Choroid plexus epithelial cell (primary cell): ENCODE measurements at places on chromosomes 11 and 22.

DNA sequence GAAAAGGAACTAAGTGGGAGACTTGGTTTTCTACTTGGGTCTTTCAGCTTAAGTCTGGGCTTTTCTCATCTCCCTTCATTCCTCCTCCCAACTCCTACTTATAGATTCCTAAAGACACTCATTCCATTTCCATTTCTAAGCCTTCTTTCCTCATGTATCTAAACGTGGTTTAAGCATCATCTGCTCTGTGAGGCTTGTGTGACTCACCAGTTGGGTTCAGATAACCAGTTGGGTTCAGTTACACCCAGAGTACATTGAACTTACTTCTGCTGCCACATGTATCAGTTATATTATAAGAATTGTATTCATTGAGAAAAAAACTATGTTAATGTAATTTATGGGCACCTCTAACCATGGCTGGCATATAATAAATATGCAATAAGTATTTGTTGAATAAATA, 831.2 kb upstream of the CCDC90B start:
- DNase-seq, result peak; percentile 23

DNA sequence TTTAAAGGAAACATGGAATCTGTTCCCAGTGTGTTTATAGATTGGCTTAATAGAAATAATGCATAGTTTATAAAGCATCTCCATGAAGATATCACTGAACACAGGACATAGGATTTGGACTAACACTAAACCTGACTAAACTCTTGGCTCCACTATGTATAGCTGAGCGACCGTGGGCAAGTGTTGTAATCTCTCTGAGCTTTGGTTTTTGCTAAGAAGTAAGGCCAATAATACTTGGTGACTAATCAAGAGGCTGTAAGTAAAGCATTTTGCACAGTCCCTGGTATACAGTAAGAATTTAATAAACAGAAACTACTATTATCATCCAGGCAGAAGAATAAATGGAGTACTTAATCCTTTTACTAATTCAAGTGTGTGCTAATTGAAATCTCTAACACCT, 125.5 kb upstream of the MTMR2 start:
- peak; percentile 73 for DNase-seq

- no peak for DNase-seq
Observed at GRCh38 chr22:42836026-42836425, 21.0 kb downstream of the ARFGAP3 start.

DNA sequence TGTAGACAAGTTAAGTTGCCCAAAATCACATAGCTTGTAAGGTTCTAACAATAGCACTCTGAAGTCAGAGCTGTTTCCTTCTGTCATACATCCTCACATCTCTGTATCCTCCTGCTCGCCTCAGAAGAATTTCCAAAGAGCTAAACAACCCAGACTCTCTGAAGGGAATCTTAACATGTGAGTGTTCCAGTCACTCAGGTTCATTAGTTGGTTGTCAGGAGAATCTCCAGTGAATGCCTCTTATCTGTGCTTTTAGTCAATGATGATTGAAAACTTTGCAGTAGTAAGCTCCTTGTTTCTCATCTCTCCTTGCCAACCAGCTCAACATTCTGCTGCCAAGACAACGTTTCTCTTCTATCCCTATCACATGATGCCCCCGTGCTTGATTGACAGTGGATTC, 195.5 kb downstream of the C11orf91 start:
- no peak for DNase-seq

- peak; percentile 79 for DNase-seq
Observed at GRCh38 chr11:85725510-85726258, 39.7 kb upstream of the CCDC89 start.

- no peak for DNase-seq
Observed at GRCh38 chr11:95066716-95067038, at the start of gene SRSF8. TSS of gene SRSF8 (plus strand) at chr11:95066919. CDS start at chr11:95067227, 308 bp downstream.

- no peak for DNase-seq
Observed at GRCh38 chr11:118956847-118957469, 860 bp downstream of the UPK2 start.

- DNase-seq, result no peak
Observed at GRCh38 chr11:98625526-98625925, 395.2 kb upstream of the CNTN5 start.

- DNase-seq, result no peak
Observed at GRCh38 chr11:103662880-103663279, 373.6 kb upstream of the DDI1 start.

DNA sequence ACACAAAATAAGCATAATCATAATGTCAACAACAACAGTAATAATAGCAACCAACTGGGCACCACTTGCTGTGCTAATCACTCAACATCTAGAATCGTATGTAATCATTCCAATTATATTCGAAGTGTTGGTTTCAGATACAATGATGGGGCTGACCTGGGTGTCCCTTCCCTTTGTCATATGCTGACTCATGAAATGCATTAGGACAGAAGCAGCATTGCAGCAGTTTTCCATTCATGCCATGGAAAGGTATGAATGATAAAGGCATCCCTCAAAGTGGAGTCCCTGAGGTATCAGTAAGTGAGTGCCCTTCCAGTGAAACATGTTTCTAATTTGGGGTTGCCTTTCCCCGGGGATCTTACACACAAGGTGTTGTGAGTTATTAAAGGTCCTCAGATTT, 46.3 kb upstream of the ANO3 start:
- no peak for DNase-seq

GRCh38 chr11:225734-226453, 10.2 kb downstream of the SIRT3 start:
- peak; percentile 33 for DNase-seq

DNA sequence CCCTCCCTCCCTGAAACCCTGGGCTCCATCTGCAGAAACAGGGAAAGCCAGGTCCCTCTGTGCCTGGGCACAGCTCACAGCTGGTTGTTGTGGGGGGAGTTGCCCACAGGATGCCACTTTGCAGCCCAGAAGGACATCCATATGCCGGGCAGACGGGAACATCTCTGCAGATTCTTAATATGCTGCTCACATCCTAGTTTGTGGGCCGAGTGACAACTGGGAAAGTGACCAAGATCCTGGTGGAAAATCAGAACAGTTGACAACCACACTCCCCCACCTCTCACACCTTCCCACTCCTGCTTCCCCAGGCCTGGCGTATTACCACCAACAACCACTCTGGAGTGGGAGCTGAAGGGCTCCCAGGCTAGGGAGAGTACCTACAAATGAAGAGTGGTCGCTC, 7.3 kb upstream of the SCGB1A1 start:
- no peak for DNase-seq

GRCh38 chr11:73577496-73577917, 20.4 kb downstream of the FAM168A start:
- DNase-seq, result peak; percentile 19

DNA sequence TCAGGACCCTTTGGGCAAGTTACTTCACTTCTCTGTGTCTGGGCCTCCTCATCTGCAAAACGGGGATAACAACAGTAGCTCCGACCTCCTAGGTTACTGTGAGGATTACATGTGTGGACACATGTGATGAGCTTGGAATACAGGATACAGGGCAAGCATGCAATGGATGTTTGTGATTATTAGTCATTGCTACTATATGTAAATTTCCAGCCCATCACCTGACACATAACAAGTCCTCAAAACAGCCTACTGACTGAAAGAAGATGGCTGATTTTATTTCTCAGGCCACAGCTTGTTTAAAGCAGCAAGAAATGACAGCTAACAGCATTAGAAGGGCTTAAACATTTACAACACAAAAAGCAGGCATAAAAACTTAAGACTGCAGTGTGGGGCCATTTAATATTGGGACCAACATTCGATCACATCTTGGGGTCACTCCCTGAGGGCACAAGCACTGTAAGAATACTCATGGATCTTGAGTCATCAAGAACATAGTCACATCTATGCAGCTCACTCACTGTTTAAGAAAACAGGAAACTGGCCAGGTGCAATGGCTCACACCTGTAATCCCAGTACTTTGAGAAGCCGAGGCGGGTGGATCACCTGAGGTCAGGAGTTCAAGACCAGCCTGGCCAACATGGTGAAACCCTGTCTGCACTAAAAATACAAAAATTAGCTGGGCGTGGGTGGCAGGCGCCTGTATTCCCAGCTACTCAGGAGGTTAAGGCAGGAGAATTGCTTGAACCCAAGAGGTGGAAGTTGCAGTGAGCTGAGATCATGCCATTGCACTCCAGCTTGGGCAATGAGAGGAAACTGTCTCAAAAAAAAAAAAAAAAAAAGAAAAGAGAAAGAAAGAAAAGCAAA, 49.5 kb downstream of the ABTB2 start:
- DNase-seq, result no peak

- DNase-seq, result no peak
Observed at GRCh38 chr22:46378426-46379065, 43.0 kb downstream of the TRMU start.

GRCh38 chr11:95451261-95451660, 220.3 kb upstream of the SESN3 start:
- peak; percentile 17 for DNase-seq

- DNase-seq, result peak; percentile 16
Observed at GRCh38 chr11:101428918-101429317, 154.9 kb downstream of the TRPC6 start.
